HTR-8/SVneo (cell line): ENCODE measurements at places on chromosomes 11 and 22.

DNA sequence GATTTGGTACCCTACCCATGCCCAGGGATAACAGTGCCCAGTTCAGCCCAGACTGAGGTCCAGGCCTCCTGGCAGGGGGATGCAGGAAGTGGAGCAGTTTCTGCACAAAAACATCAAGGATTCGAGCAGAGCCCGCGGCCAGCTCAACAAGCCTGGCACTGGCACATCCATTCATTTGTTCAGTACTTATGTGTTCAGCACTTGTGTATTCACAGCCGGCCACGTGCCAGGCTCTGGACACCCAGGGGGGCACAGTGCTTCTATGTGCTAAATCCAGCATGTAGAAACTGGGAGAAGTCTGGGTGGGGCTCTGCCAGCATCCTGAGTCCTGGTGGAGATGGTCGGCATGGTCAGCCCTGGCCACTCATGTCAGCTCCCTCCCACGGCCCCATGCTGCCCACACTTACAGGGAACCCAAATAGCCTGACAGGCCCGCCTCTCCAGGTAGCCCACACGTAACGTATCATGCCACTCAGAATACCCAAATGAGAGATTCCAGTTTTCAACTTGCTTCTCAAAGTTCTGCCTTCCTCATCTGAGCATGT lies 28.5 kb downstream of the LINC01488 start:
- no peak for DNase-seq

- DNase-seq, result no peak
Measured at GRCh38 chr11:7449841-7450214, 35.5 kb upstream of the OLFML1 start.

- DNase-seq, result no peak
Measured at GRCh38 chr11:94694309-94695060, 73.7 kb upstream of the AMOTL1 start.

DNA sequence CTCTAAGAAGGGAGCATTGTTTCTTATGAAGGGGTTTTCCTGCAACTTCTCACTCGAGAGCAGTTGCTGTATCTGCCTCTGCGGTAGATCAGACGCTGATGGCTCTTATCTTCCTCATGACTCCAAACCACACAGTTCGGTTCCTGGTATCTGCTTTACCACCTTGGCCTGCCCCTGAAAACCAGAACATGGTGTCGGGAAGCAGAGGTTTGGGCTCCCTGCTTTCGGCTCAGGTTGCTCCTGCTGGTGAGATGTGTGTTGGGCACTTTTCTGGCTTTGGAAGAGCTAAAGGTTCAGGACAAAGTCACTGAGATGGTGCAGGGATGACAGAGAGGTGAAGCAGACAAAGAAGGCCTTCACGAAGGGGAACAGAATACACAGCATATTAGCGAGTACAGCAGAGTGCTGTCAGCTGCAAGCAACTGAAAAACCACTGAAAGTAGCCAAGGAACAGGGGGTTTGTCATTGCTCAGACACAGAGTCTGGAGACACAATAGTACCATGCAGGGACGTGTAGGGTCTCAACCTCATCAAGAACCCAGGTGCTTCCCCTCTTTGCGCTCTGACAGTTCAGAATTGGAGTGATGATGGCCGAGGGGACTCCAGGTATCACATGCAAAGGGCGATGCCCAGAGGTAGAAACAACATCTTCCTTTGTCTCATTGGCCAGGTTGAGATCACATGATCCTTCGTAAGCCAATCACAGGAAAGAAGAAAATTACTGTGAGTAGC lies 11.9 kb upstream of the CSF2RB start:
- DNase-seq, result no peak

DNA sequence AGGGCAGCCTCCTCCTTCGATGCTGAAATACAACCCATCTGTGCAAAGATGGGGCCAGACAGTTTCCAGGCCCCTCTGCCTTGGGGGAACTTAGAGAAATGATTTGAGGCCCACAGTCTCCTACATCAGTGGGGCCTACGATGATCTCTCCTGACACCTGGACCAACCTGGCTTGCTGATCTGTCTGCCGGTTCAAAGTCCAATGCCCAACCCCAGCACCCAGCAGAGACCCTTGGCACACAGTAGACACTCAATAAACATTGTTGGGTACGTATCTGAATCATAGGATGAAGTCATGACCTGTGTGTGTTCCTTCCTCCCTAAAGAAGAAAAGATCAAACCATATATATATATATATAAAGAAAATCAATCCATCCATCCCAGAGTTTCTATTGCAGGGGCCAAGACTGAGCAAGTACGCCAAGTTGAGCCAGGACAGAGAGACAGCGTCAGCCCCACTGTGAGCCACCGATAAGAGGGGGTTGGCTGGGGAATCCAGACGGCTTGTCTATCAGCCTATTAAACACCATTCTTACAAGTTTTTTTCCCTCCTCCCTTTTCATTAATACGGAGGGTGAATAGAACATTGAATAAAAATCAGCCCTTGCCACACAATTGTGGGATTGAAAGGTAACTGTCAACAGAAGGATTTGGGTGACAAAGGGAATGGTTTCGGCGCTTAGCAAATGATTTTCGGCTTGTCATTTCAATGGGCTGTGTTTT lies 244.1 kb downstream of the MN1 start:
- no peak for DNase-seq

DNA sequence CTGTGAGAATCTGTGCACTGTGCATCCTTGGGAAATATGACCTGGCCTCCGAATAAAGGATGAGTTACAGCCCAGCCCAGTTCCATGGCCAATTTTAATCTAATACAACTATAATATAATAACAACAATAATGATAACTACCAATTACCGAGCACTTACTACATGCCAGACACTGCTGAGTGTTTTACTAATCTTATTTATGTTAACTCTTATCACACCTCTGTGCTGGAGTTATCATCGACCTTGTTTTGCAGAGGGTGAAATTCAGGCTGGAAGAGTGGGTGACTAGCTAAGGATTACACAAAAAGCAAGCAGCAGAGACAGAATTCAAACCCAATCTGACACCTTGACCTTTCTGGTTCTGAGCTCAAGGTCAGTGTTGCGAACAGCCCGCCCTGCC lies 83.9 kb downstream of the GALNT18 start:
- no peak for DNase-seq

DNA sequence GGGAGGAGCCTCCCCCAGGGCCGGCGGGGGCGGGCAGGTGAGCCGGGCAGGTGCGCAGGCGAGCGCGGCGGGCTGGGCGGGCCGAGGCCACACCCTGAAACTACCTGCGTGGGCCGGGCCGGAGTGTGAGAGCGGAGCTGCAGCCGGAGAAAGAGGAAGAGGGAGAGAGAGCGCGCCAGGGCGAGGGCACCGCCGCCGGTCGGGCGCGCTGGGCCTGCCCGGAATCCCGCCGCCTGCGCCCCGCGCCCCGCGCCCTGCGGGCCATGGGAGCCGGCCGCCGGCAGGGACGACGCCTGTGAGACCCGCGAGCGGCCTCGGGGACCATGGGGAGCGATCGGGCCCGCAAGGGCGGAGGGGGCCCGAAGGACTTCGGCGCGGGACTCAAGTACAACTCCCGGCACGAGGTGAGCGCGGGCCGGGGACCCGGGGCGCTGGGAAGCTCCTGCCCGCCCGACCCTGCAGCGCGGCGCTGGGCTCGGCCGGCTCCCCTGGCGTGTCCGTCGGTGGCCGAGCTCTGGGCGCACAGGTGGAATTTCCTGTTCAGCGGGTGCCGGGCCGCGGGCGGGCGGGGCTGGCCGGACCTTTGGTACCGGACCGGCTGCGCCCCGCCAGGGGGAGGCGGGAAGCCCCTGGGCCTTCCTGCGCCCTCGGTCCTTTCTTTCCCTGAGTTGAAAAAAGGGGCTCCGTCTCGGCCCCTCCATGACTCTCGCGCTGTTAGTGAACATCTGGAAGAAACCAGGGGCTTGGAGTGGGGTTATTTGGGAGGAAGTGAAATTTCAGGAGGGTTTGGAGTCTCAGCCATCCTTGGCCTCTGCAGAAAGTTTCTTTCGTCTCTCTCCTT lies at the start of gene ST14:
TSS of gene ST14 (plus strand) at position 126 of the 841 bp plus-strand sequence. CDS start at position 324, 198 bp downstream.
- DNase-seq, result no peak
